ENCODE measurements at places on chromosomes 5 and 9.

- DNase-seq, result no peak
Observed at GRCh38 chr5:177085985-177086653, 596 bp upstream of the FGFR4 start.

GRCh38 chr5:37926732-37927131 is 86.9 kb upstream of the GDNF start:
- no peak for DNase-seq

DNA sequence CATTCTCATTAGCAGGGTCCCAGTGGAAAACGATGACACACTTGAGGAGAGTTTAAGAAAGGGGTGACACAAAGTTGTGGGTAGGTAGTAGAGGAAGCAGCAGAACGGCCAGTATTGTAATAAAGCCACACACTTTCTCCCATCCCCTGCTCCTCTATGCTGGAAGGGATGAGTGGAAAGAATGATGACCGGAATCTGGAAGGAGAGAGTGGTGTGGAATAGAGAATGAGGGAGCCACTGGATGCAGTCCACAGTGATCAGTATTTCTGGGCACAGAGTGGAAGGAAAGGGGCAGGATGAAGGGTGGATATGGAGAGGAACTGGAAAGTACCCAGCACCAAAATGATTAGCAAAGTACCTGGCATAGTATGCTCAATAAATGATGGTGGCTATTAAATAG is 133.8 kb upstream of the DAB2 start:
- DNase-seq, result no peak

GRCh38 chr9:76552751-76553455 is 93.9 kb downstream of the GCNT1 start:
- no peak for DNase-seq

DNA sequence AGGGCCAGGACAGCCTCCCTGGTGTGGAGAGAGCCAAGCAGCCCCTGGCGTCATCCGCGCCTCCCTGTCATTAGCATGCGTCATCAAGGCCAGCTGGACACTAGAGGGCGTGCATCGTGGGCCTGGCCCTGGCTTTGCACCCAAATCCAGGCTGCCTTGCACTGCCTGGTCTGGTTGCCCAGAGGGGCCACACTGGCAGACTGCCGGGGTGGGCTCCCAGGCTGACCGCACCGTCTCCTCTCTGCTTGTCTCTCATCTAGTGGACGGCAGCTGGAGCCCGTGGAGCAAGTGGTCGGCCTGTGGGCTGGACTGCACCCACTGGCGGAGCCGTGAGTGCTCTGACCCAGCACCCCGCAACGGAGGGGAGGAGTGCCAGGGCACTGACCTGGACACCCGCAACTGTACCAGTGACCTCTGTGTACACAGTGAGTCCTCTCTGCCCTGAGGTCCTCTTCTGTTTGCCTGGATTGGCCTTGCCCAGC is 29.0 kb downstream of the HK3 start:
- DNase-seq, result peak; percentile 9

DNA sequence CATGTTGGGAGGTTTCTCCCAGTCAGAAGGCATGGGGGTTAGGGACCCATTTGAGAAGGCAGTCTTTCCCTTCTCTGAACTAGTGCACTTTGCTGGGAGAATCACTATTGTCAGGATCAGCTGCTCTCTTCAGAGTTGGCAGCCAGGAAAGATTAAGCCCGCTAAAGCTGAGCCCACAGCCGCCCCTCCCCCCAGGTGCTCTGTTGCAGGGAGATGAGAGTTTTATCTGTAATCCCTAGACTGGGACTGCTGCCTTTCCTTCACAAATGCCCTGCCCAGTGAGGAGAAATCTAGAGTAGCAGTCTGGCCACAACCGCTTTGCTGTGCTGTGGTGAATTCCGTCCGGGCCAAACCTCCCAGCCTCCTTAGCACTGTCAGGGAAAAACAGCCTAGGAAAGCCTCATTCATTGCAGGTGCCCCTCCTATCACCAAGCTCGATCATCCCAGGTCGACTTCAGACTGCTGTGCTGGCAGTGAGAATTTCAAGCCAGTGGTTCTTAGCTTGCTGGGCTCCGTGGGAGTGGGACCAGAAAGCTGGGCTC is 69.8 kb downstream of the CNTLN start:
- no peak for DNase-seq

DNA sequence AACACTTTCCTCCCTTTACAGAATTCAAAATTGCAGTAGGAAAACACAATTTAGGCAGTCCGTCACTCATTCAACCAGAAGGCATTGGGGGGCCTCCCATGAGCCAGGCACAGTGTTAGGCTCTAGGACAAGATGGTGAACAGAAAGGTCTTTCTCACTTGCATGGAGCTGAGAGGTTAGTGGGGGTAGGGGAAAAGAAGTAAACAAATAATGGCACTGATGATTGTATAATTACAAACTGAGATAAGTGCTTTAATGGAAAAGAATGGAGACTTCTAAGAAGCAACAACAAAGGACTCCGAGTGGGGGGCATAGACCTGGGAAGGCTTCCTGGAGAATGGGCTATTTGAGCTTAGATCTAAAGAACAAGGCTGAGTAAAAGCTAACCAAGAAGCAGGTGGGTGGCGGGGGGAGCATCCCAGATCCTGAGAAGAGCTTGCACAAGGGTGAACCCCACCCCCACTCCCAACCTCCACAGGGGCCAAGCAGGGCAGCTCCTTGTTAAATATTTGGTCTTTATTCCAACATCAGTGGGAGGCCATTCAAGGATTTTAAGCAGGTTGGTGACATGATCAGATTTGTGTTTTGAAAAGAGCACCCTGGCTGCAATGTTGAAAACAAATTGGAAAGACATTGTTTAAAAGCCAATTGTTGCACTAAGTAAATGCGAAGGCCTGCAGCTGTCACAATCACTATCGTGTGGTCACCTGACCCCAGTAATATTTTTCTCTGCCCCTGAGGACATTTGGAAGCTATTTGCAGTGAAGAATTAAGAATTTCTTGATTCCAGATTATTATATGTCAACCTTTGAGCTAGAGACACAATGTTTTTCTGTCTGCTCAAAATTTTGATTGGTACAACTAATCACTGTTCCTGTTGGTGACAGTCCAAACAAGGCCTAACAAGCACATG is 73.9 kb upstream of the EFNA5 start:
- no peak for DNase-seq

- no peak for DNase-seq
Observed at GRCh38 chr5:105288946-105289345, 1726.4 kb upstream of the NUDT12 start.

- peak; percentile 18 for DNase-seq
Observed at GRCh38 chr5:53219610-53220009, 110.1 kb upstream of the MOCS2 start.

- DNase-seq, result no peak
Observed at GRCh38 chr9:124133727-124134126, 122.2 kb downstream of the LHX2 start.

DNA sequence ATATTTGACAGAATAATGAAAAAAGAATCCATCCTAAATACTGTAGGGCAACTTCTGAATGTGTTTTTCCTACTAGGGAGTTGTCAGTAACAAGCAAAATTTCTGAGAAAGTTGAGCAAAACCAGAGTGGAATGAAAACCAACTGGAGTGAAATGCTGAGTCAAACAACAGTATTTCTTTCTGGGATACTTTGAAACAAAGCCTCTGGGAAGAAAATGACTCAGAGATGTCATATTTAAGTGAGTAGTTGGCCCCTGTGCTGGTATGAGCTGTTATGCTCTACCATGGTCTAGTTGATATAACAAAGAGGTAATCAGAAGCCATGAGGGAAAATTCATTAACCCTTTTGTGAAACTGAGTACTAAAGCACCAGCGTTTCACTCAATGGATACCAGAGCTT is 372.1 kb upstream of the C9orf72 start:
- DNase-seq, result no peak

DNA sequence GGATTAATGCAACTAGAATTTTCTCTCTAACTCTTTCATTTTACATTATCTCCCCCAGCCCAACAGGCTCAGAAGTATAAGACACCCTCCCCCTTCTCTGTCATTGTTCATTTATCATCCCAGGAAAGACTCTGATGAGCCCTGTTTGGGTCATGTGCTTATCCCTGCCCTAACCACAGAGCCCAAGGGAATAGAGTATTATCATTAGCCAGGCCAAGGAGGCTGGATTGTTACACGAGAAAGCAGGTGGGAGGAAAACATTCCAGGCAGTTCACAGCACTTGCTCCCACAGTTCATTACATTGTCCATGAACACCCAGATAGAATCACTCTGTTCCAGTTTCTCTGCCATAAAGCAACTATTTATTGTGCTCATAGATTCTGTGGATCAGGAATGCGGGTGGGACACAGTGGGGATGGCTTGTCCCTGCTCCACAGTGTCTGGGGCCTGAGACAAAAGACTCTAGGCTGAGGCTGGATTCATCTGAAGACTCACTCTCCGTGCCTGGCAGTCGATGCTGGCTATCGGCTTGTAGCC is 59.5 kb upstream of the TMEM215 start:
- DNase-seq, result no peak

DNA sequence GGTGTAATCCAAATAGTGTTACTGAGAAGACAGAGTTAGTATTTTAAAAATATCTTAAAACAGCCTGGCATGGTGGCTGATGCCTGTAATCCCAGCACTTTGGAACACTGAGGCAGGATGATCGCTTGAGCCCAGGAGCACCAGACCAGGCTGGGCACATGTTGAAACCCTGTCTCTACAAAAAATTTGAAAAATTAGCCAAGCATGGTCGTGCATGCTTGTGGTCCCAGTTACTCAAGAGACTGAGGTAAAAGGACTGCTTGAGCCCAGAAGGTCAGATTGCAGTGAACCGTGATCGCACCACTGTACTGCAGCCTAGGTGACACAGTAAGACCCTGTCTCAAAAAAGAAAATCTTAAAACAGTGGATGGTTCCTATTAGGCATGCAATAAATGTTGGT is 12.4 kb downstream of the IFNA1 start:
- no peak for DNase-seq

- peak; percentile 65 for DNase-seq
Observed at GRCh38 chr9:82410306-82410705, 421.7 kb downstream of the SPATA31D1 start.

- peak; percentile 83 for DNase-seq
Observed at GRCh38 chr5:159098603-159099436, 896 bp downstream of the EBF1 start.

GRCh38 chr5:58855851-58856739 is 273.2 kb downstream of the RAB3C start:
- no peak for DNase-seq

DNA sequence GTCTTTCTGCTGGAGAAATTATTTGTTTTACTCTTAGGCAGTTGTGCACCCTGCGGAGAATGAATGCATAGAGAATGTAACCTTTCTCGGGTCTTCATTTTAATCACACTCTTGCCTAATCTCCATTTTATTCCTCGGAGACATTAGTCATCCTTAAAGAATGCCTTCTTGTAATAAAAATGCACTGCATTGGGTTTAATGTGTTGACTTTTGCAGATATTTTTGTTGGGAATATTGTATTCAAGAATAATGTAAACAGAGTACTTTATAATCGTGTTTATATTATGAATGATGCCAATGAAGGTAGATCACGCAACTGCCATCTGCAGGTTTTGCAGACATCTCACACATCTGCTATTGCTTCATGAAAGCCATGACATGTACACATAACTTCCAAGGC is 1093.9 kb upstream of the CDH6 start:
- DNase-seq, result no peak

DNA sequence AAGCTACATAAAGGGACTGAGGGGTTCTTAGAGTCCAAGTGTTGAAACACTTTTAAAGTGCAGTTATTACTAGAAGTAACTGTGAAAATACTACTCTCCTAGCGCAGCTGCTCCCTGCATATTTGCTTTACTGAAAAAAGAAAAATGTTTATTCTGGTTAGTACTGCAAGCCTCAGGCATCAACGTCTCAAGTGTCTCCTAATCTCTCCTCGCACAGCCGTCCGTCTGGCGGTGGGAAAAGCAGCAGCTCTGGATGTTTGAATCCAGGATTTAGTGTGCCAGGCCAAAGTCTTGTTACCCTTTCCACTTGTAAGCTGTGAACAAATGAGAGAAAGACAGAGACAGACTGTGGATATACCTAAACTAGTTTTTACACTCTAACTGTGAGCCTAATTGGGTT is 31.1 kb downstream of the RORB start:
- no peak for DNase-seq

DNA sequence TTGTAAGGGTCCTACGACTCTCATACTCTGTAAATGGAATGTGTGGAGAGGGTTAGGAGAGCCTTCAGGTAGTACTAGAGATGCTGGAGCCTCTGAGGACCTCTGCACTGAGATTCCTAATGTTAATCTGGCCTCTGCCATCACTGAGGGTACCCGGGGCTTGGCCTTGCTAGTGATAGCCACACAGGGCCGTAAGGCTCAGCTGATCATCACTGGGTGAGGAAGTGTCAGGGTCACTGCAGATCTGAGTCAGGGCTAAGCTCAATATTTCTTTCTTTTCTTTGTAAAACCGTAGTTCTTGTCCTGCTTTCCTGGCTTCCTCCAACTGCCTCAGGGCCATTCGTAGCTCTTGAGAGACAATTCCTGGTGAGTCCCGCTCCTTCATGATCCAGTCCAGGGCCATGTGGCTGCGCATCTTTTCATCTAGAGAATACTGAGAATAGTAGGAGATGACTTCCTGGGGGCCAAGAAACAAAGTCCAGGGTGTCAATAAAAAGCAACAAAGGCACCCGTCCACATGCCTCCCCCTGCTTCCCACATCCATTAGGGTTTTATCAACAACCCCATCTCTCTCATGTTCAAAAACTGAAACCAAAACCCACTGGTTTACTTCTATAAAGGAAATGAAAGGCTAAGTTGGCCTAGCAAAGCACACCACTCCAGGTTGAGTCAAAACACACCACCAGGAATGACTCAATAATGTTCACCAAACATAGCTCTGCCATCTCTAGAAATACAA is 47.7 kb downstream of the LIX1 start:
- DNase-seq, result peak; percentile 87

- DNase-seq, result no peak
Observed at GRCh38 chr5:37165761-37166160, 83.4 kb downstream of the CPLANE1 start.

- DNase-seq, result no peak
Observed at GRCh38 chr9:97705354-97705950, 8.3 kb upstream of the XPA start.

- no peak for DNase-seq
Observed at GRCh38 chr5:137129886-137130680, 369.0 kb downstream of the SPOCK1 start.
